ENCODE measurements at places on chromosomes 1 and 21. TPM values are rescaled to one million over a fixed set of nuclear protein-coding genes. Genes with fewer than 3 reads are reported as not detected.

MR1 gene
- polyA plus RNA-seq: 39.4 TPM

- H3K27me3 ChIP-seq: peaks cover 4% of the 10 kb centered on the region
- no peak overlapping the region for H3K4me3 ChIP-seq
- no peak overlapping the region for H3K27ac ChIP-seq
- peaks cover 10% of the 10 kb centered on the region for H3K4me1 ChIP-seq
- no peak for DNase-seq
Observed at GRCh38 chr1:199590708-199591107, 436.8 kb upstream of the NR5A2 start.

- peaks cover 7% of the 10 kb centered on the region for H3K4me1 ChIP-seq
- peaks cover 3% of the 10 kb centered on the region for H3K36me3 ChIP-seq
- DNase-seq: no peak
Observed at GRCh38 chr1:89622895-89623294, 10.0 kb upstream of the LRRC8C start.

- H3K27ac ChIP-seq: no peak overlapping the region
- DNase-seq: no peak
Observed at GRCh38 chr21:31480228-31480627, 136.2 kb upstream of the TIAM1 start.

GRCh38 chr1:100239961-100240360 is 9.7 kb downstream of the DBT start:
- H3K4me1 ChIP-seq: peaks cover 9% of the 10 kb centered on the region
- no peak for DNase-seq
- H3K27me3 ChIP-seq: no peaks in the 10 kb centered on the region
- H3K36me3 ChIP-seq: peaks cover 15% of the 10 kb centered on the region

GRCh38 chr1:158969855-158970254 is 38.5 kb downstream of the PYHIN1 start:
- no peaks in the 10 kb centered on the region for H3K4me1 ChIP-seq
- no peaks in the 10 kb centered on the region for H3K27me3 ChIP-seq
- H3K36me3 ChIP-seq: no peaks in the 10 kb centered on the region
- H3K27ac ChIP-seq: no peak overlapping the region
- DNase-seq: no peak
- no peak overlapping the region for H3K4me3 ChIP-seq

GRCh38 chr21:31343680-31344480 is at the start of gene TIAM1:
TSS of gene TIAM1 (minus strand) at chr21:31344261. CDS start at chr21:31266972, 77,289 bp downstream.
- peaks cover 22% of the 10 kb centered on the region for H3K4me1 ChIP-seq
- peaks cover 44% of the 10 kb centered on the region for H3K27me3 ChIP-seq
- peak within 1 kb of the TSS; percentile 46 for H3K4me3 ChIP-seq
- H3K36me3 ChIP-seq: no peaks in the 10 kb centered on the region
- no peak within 1 kb of the TSS for H3K27ac ChIP-seq

All from naive B cell (primary cell).